ENCODE measurements at places on chromosomes 7 and 10.

- DNase-seq: no peak
Observed at GRCh38 chr10:82887488-82887887, 1012.5 kb downstream of the NRG3 start.

- DNase-seq: no peak
Observed at GRCh38 chr10:8044331-8044907, 10.1 kb upstream of the GATA3 start.

GRCh38 chr7:96679886-96680285 is 29.8 kb downstream of the SEM1 start:
- DNase-seq: no peak

GRCh38 chr10:124552691-124553276 is 91.2 kb downstream of the LHPP start:
- no peak for DNase-seq

- no peak for DNase-seq
Observed at GRCh38 chr10:43904844-43905243, 256.2 kb upstream of the ZNF32 start.

DNA sequence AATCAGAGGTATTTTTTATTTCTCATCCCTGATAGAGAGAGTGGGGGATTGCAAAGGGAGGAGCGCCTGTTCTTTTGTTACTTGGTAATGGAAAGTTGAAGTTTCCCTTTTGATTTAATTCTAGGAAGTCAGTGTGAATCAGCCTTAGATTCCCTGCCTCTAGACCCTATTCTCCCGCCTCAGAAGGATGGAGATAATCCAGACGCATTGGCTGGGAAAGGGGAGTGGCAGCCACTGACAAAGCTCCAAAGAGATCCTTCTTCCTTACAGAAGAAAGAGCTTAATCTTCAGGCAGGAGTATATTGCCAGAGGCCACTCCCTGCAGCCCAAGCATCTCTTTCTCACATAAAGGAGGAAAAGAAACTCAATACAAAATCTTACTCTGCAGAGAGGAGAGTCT is 122.3 kb upstream of the GALNT17 start:
- DNase-seq: no peak

DNA sequence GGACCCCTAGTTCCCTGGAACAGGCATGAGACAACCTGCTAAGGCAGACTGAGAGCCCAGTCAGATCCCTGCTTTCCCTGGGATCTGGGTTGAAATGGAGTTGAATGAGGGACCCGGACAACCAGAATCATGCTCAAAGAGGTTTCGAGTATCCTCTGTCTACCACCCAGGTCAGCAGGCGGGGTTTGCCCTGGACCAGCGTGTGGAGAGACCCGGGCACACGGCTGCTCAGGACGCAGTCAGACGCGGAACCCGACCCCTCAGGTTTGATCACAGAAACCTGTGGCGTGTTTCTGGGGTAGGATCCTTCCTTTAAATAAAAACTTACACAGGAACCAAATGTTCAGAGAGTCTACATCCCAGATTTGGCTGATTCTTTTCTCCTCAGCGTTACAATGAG is 330.6 kb downstream of the PTPRN2 start:
- DNase-seq: no peak

GRCh38 chr7:28477041-28477442 is 64.7 kb downstream of the CREB5 start:
- no peak for DNase-seq

GRCh38 chr10:132984801-132985545 is 42.6 kb upstream of the CFAP46 start:
- no peak for DNase-seq

- no peak for DNase-seq
Observed at GRCh38 chr7:129525225-129525862, 23.0 kb downstream of the SMKR1 start.

DNA sequence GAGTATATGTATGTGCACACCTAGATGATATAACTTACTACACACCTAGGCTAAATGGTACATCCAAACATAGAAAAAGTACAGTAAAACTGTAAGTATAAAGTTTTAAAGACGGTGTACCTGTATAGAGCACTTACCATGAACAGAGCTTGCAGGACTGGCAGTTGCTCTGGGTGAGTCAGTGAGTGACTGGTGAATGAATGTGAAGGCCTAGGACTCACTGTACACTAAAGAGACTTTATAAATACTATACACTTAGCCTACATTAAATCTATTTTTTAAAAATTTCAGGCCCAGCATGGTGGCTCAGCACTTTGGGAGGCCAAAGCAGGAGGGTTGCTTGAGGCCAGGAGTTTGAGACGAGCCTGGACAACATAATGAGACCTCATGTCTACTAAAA is 195.3 kb downstream of the FZD1 start:
- DNase-seq: no peak

DNA sequence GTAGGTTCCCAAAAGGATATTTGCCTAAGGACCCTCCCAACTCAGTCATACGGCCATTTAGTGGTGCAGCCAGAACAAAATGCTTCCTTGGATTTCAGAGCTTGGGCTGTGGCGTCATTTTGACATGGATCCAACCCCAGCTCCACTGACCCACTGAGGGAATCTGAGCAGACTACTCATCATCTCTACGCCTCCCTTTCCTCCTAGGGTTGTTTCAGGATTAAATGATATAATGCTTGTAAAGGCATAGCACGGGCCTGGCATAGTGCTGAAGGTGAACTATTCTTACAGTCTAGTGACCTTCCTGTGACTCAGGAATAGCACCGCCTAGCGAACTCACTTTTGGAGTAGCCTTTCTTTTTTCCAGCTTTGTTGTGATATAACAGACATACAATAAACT is 70.3 kb upstream of the LOXL4 start:
- DNase-seq: no peak

DNA sequence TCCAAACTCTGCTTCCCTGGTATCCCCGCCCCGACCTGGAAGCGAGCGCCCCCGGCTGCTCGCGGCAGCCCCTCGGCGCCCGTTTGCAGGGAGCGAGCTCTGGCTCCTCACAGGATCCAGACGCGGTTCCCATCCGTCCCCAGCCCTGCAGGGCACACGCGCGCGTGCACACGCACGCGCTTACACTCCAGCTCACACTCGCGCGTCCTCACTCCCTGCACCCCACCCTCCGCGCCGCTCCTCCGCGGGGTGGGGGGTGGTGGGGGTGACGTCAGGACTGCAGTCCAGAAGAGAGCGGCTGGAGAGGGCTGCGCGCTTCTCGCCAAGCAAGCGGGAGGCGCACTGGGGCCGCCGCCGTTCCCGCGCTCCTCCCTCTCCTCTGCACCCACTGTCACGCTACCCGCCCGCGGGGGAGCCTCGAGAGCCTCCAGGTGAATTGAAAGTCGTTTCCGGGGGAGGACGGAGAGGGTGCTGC is 255.6 kb downstream of the OTUD1 start:
- DNase-seq: no peak

DNA sequence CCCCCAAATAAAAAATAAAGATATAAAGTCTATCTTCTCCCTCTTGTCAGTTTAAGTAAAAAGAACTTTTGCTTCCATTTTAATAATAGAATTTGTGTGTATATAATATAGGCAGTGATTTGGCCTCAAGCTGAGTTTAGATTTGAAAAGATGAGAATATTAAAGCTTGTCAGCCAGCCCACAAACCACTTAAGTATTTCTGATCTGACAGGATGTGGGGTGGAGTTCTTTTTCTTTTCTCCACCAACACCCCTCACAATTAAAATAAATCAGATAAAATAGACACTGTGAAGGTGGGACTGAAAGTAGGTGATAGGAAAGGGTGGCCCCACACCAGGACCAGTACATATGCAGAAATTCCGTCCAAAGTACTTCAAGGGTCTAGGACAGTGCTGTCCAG is 714.1 kb downstream of the AUTS2 start:
- no peak for DNase-seq

DNA sequence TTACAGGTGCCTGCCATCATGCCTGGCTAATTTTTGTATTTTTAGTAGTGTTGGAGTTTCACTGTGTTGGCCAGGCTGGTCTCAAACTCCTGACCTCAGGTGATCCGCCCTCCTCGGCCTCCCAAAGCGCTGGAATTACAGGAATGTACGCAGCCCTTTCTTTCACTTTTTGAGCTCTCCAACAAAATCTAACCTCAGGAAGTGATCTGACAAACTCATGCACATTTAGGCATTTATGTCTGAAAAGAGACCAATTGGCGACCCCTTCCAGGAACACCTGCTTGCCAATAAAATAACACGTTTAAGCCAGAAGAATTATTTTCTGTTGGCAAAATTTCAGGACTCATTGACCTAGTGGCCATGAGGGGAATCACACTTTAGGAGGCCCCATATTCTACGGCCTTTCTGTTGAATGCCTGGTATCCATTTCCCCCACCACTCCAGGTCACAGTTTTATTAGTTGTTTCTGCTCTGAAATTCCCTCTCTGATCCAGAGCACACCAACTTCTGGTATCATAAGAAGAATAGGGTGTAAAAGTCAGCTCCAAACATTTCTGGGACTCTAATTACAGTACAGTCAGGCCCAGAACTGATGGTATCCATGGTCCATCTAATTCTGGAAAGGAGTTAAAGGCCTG is 65.8 kb upstream of the FRMD4A start:
- no peak for DNase-seq

GRCh38 chr10:31897506-31897905 is 31.1 kb downstream of the ARHGAP12 start:
- no peak for DNase-seq

DNA sequence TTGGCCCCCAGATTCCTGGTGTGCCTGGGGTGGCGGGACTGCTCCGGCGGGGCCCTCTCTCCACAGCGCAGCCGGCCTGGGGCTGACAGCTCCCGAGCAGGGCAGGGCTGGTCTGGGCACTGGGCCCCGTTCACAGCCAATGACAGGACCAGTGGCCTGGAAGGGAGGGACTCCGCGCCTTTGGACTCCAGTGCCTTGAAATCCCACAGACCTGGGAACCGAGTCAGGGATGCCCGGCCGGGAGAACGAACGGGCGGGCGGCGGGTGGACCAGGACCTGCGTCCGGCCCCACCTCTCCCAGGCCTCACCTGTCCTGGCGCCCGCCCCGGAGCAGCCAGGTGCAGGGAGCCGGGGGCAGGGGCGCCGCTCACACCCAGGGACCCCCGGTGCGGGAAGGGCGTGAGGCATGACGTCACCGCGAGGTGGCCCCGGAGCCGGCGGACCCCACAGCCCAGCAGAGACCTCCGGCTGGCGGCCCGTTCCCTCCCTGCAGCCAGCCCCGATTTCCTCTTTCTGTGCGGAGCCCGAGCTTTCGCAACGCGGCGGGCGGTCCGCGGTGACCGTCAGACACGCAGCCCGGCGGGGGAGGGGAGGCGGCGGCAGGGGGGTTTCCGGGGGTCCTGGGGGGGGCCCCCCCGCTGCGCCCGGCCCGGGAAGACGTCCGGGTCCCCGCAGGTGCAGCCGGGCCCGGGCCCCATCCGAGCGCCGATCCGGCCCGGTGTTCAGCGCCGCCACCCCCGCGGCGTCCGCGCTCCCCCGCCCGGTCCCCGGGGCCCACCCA is 743 bp downstream of the ADAP1 start:
- DNase-seq: no peak

- peak; percentile 42 for DNase-seq
Observed at GRCh38 chr7:44097064-44097932, 6.8 kb upstream of the AEBP1 start.

DNA sequence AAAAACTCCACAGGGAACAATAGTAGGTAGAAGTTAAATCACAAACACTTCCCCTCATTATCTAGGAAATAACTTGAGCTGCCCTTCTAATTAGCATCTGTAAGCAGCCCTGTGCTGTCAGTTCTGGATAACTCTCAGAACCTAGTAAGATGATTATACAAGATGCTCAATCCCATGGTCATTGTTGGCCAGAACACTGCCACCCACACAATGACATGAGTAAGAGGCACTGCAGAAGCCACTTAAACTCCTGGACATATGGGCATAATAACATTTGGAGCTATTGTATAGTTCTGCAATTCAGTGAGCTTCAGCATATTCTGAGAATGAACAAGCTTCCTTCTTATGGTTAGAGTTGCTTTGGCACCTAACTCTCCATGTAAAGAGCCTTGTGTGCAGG is 153.8 kb downstream of the PLPP4 start:
- no peak for DNase-seq

DNA sequence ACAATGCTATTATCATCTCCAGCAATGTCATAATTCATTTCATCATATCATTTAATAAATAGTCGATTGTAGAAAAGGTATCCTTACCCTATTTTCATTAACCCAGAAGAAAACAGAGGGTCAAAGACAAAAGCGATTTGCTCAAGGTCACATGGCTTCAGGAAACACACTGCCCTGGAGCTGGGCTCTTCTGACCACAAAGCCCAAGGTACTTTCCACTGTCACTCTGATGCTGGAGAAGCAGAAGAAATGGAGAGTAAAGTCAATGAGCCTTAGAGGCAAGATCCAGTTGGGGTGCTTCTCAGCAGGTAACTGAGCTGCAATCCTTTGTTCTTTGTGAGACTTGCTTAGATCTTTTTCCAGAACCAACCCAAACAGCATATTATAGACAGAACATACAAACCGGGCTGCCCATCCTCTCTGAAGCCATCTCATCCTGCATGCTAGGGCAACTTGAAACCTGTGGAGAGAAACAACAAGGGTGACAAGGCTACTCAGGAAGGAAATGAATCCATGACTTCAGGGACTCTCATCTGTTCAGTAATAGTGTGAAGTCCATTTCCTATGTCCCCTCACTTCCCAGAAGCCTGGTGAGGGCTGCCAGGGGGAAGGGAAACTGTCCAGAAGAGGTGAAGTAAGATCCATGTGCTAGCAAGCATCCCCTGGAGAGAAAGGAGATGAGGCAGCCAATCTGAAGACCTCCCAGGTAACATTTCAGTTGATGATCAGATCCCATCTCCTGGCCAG is 148.6 kb upstream of the SVIL start:
- DNase-seq: no peak

DNA sequence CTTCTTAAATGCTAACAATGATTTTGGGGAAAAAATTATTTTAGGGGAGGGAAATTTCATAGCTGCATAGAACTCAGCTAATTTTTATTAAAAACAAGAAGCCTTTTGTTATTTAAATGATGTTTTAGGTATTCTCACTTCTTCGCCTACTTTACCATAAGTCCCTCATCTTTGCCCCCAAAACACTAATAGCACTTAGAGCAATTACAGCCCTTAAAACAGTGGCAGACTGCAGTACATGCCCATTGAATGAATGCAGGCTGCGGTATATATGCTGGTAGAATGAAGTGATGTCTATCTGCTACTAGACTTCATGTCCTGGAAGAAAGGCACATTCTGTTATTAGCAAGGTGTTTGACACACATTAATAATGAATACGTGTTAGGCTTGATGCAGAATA is 2.9 kb upstream of the SPAG6 start:
- DNase-seq: no peak

GRCh38 chr10:62302760-62303159 is 34.1 kb upstream of the RTKN2 start:
- DNase-seq: no peak

- no peak for DNase-seq
Observed at GRCh38 chr7:20236790-20237189, 19.6 kb upstream of the MACC1 start.

DNA sequence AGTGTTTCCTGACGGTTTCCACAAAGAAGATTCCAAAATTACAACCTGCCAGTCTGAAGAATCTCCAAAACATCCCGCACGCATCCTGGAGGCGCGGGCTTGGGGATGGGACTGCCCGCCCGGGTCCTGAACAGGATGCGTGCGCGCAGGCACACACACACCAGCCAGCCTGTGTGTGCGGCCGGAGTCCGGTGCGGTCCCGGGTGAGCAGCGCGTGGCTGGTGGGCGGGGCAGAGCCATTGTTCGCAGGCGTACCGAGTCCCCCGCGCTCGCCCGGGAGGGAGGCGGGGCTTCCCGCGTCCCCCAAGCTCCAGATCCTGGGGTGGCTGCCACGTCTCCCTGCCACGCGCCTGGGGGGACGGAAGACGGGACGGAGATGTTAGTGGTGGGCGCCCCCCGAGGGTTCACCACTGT is 675 bp upstream of the SCD start:
- DNase-seq: peak; percentile 77

All from stimulated activated CD4-positive, alpha-beta T cell treated with anti-CD3 and anti-CD28 coated beads, Interleukin-1b, Interleukin-23, amount 100 ng/mL, for 48 hours (primary cell).